Activated T-helper 1 cell treated with anti-CD3 and anti-CD28 coated beads, Interleukin-12 subunit alpha, Interleukin-12 subunit beta, Interleukin-2, Interleukin-4 antibody, amounts not matched to agents 30 ng/mL and 10 ng/mL and 1 ng/mL, durations not matched to agents 14 hours and 24 hours and 36 hours (primary cell): ENCODE measurements at places on chromosomes 1 and 21. TPM values are rescaled to one million over a fixed set of nuclear protein-coding genes. Genes with fewer than 3 reads are reported as not detected.

DNA sequence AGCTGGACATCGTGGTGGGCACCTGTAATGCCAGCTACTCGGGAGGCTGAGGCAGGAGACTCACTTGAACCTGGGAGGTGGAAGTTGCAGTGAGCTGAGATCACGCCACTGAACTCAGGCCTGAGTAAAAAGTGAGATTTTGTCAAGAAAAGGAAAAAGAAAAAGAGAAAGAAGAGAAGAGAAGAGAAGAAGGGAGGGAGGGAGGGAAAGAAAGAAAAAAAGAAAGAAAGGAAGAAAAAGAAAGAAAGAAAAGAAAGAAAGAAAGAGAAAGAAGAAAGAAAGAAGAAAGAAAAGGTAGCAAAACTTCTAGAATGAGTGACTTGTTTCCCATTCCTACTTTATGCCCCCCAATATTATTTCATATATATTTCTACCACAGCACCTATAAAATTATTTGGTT lies 98.8 kb downstream of the UBE2U start:
- no peak overlapping the region for H3K27ac ChIP-seq
- H3K4me3 ChIP-seq, result no peak overlapping the region
- DNase-seq, result no peak
- no peaks in the 10 kb centered on the region for H3K36me3 ChIP-seq

- no peak for DNase-seq
- H3K4me1 ChIP-seq, result peaks cover 67% of the 10 kb centered on the region
- peaks cover 4% of the 10 kb centered on the region for H3K27me3 ChIP-seq
- H3K36me3 ChIP-seq, result peaks cover 10% of the 10 kb centered on the region
- no peak overlapping the region for H3K4me3 ChIP-seq
Measured at GRCh38 chr21:42194863-42195262, 24.1 kb upstream of the ABCG1 start.

- H3K27me3 ChIP-seq, result no peaks in the 10 kb centered on the region
- H3K4me1 ChIP-seq, result no peaks in the 10 kb centered on the region
- no peak for DNase-seq
- no peaks in the 10 kb centered on the region for H3K36me3 ChIP-seq
- H3K27ac ChIP-seq, result no peak overlapping the region
- no peak overlapping the region for H3K4me3 ChIP-seq
Measured at GRCh38 chr1:78370779-78371482, 119.8 kb upstream of the PTGFR start.

GRCh38 chr1:98048751-98049325 lies 128.0 kb upstream of the DPYD start:
- peaks cover 3% of the 10 kb centered on the region for H3K36me3 ChIP-seq
- peaks cover 81% of the 10 kb centered on the region for H3K27me3 ChIP-seq
- no peak overlapping the region for H3K4me3 ChIP-seq
- peaks cover 52% of the 10 kb centered on the region for H3K4me1 ChIP-seq
- DNase-seq, result no peak

GRCh38 chr1:7550261-7550865 lies 220.7 kb upstream of the VAMP3 start:
- no peak for DNase-seq
- H3K27me3 ChIP-seq, result peaks cover 5% of the 10 kb centered on the region
- H3K4me3 ChIP-seq, result no peak overlapping the region
- no peaks in the 10 kb centered on the region for H3K36me3 ChIP-seq
- peaks cover 10% of the 10 kb centered on the region for H3K4me1 ChIP-seq

DNA sequence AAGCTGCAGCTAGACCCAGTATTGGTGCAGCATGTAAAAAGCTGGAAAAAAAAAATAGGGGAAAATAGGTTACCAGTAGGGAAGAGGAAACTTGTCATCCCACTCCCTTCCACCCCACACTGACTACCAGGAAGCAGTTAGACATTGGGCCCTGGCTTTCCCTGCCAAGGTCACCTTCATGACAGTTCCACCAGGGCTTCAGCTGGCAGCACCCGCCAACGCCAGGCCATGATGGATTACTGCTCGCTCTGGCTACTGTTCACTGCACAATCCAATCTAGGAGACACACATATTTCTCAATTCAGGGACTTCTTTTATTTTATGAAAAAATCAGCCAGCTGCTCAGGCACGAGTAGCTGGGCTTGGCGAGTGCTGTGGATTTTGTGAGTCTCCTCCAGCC lies 127.7 kb downstream of the DMRTA2 start:
- H3K36me3 ChIP-seq, result no peaks in the 10 kb centered on the region
- H3K27ac ChIP-seq, result no peak overlapping the region
- no peak for DNase-seq

DNA sequence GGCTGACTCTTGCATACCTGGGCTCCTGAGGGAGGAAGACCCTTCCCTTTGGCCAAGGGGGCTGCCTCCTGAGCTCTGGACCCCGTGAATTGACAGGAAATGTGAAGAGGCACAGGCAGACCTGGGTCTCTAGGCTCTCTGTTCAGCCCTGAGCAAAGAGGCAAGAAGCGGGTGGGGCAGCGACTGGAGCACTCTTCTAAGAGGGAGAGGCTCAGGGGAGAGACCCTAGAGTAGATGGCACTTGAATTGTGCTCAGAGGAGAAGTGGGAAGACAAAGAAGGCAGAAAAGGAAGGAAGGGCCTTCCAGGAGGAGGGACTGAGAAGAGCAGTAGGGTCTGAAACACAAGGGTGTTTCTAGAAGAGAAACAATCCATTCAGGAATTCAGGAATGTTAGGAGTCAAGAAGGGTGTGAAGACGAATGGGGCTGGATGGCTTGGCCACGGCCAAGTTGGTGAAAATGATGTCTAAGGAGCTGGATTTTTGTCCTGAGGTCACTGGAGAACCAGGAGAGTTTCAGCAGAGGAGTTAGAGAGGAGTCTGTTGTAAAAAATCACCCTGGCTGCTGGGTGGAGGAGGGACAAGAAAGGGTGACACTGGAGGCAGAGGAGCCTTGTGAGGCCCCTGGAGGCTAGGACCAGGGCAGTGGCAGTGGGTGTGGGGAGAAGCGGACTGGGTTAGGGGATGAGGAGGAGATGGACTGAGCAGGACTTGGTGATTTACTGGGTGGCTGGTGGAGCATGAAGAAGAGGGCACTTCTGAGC lies 5.3 kb downstream of the TIE1 start:
- H3K36me3 ChIP-seq, result no peaks in the 10 kb centered on the region
- no peaks in the 10 kb centered on the region for H3K4me1 ChIP-seq
- H3K27me3 ChIP-seq, result peaks cover 7% of the 10 kb centered on the region
- no peak overlapping the region for H3K27ac ChIP-seq
- no peak for DNase-seq

Gene CLIC6
- not detected in 2 replicates for total RNA-seq

Gene ZZZ3
- total RNA-seq, result 41.8 and 47.8 TPM in 2 replicates

Gene CD48
- total RNA-seq, result 219 and 222 TPM in 2 replicates

GRCh38 chr1:25876693-25877077 lies 1.2 kb upstream of the PAQR7 start:
- no peak for DNase-seq
- H3K36me3 ChIP-seq, result no peaks in the 10 kb centered on the region
- H3K27ac ChIP-seq, result no peak overlapping the region
- no peaks in the 10 kb centered on the region for H3K4me1 ChIP-seq
- H3K27me3 ChIP-seq, result peaks cover 13% of the 10 kb centered on the region

Gene SH2D1B
- total RNA-seq, result 0.10 TPM in 1 of 2 replicates, not detected in the other

GRCh38 chr1:95742591-95743089 lies 508.6 kb downstream of the RWDD3 start:
- H3K27me3 ChIP-seq, result no peaks in the 10 kb centered on the region
- H3K4me1 ChIP-seq, result no peaks in the 10 kb centered on the region
- no peaks in the 10 kb centered on the region for H3K36me3 ChIP-seq
- H3K4me3 ChIP-seq, result no peak overlapping the region
- no peak for DNase-seq

GRCh38 chr1:205248793-205249601 lies 21.3 kb downstream of the TMCC2 start:
- H3K36me3 ChIP-seq, result peaks cover 6% of the 10 kb centered on the region
- H3K4me3 ChIP-seq, result no peak overlapping the region
- H3K27ac ChIP-seq, result no peak overlapping the region

DNA sequence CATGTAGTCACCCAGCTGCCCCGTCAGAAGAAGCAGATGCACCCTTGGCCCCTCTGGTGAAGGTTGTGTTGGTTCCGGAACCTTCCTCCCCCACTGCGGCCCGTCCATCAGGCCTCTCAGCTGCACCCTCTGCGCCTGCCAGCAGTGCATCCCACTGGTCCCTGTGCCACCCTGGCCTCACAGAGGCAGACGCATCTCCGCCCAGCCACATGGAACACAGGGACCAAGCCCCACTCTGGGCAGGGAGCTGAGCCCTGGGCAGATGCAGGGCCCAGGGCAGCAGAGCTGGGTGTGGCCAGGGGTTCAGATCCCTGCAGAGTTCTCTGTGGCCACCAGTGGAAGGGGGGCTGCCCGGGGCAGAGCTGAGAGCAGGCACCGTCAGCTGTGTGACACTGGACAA lies 50.6 kb downstream of the SLC19A1 start:
- H3K4me3 ChIP-seq, result no peak overlapping the region
- H3K27me3 ChIP-seq, result no peaks in the 10 kb centered on the region
- no peak for DNase-seq
- no peaks in the 10 kb centered on the region for H3K4me1 ChIP-seq
- no peaks in the 10 kb centered on the region for H3K36me3 ChIP-seq

GRCh38 chr1:14897547-14897946 lies 256.0 kb upstream of the TMEM51 start:
- H3K4me3 ChIP-seq, result no peak overlapping the region
- H3K27me3 ChIP-seq, result peaks cover 3% of the 10 kb centered on the region
- no peaks in the 10 kb centered on the region for H3K36me3 ChIP-seq
- no peak for DNase-seq
- no peak overlapping the region for H3K27ac ChIP-seq
